ENCODE measurements at places on chromosomes 4 and X. TPM values are rescaled to one million over a fixed set of nuclear protein-coding genes. Genes with fewer than 3 reads are reported as not detected.

The KLHL13 gene
- 0.73 TPM for total RNA-seq

The GNRHR gene
- not detected for total RNA-seq

The FGD1 gene
- total RNA-seq: not detected

The IL2RG gene
- total RNA-seq: 577 TPM

The SPANXD gene
- not detected for total RNA-seq

The PAGE2 gene
- not detected for total RNA-seq

The AKAP14 gene
- not detected for total RNA-seq

The GLRB gene
- not detected for total RNA-seq

The LARP7 gene
- total RNA-seq: 48.4 TPM

The MANBA gene
- 40.8 TPM for total RNA-seq

The CAPN6 gene
- total RNA-seq: not detected

The SMR3B gene
- total RNA-seq: not detected

The TLR1 gene
- total RNA-seq: 30.0 TPM

The PPP2R2C gene
- not detected for total RNA-seq

The RAB40A gene
- not detected for total RNA-seq

The MTNR1A gene
- not detected for total RNA-seq

The FHL1 gene
- total RNA-seq: 3.7 TPM

The IL3RA gene
- total RNA-seq: 3.3 TPM

The SPANXA1 gene
- not detected for total RNA-seq

The FRMPD3 gene
- total RNA-seq: 12.4 TPM

The PAGE4 gene
- total RNA-seq: not detected

The TMEM150C gene
- not detected for total RNA-seq

The RPL9 gene
- total RNA-seq: 853 TPM

The SGMS2 gene
- total RNA-seq: 0.98 TPM

The UCP1 gene
- not detected for total RNA-seq

The ARR3 gene
- not detected for total RNA-seq

The PAGE2B gene
- 1.2 TPM for total RNA-seq

The HTN1 gene
- total RNA-seq: not detected

The MAOA gene
- total RNA-seq: not detected

The WAS gene
- 136 TPM for total RNA-seq

The YTHDC1 gene
- total RNA-seq: 270 TPM

The ZNF674 gene
- 3.4 TPM for total RNA-seq

The REST gene
- total RNA-seq: 52.1 TPM

The FAM53A gene
- total RNA-seq: 2.3 TPM

The RASGEF1B gene
- total RNA-seq: 106 TPM

The CXorf65 gene
- total RNA-seq: 92.8 TPM

The EGFL6 gene
- not detected for total RNA-seq

The CXCL13 gene
- total RNA-seq: not detected

The PNMA3 gene
- 4.2 TPM for total RNA-seq

The NRK gene
- total RNA-seq: not detected

The BEX1 gene
- total RNA-seq: not detected

The PDGFC gene
- total RNA-seq: 0.72 TPM

The MAMLD1 gene
- total RNA-seq: 1.1 TPM

The ZNF711 gene
- 1.7 TPM for total RNA-seq

The AMER1 gene
- total RNA-seq: 4.2 TPM
